ENCODE measurements at places on chromosomes 1 and 21. TPM values are rescaled to one million over a fixed set of nuclear protein-coding genes. Genes with fewer than 3 reads are reported as not detected.

The AMY1C gene
- total RNA-seq, result not detected

DNA sequence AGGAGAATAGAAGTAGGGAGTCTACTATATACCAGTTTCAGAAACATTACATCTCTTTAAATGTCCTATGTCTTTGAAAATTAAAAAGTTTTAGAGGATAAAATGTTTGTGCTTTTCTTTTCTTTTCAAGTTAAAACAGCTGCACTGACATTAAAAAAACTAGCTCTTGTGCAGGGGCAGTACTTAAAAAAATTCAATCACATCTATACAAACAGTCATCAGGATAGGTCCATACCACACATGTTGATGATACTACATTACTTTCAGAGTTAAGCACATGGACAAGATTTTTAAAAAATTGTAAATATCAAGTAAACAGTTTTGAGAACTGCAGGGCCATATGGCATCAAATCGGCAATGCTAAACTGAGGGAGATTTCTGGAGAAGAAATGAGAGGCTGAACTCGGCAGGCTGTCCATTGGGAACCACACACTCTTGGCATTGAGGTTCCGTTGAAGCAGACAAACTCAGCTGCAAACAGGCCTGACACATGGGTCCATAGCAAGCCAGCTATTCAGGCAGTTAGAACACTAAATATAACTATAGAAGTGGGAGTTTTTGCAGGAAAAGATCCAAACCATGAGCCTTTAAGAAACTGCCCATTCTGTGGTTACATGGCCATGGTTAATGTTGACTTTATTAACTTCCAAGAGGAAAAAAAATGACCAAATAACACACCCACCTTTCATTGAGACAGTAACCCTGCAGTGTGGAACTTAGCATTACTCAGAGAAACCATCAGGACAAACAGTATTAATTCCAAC, 84.5 kb upstream of the BCL10 start:
- DNase-seq, result no peak

DNA sequence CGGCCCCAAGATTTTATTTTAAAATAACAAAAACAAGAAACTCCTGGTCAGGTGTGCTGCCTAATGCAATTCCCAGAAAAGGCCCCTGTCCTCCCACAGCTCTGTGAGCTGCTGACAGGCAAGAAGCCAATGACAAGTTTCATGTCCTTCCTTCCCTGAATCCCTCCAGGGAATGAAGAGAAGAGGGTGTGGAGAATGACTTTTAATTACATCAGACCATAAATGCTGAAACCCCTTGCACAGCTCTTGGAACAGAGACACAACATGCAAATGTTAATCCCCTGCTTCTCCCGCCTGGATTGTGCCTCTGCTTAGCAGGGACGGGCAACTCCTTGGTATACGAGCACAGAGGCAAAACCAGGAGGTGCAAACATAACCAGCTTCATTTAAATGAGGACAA, 228.1 kb upstream of the CAMK1G start:
- DNase-seq, result no peak

DNA sequence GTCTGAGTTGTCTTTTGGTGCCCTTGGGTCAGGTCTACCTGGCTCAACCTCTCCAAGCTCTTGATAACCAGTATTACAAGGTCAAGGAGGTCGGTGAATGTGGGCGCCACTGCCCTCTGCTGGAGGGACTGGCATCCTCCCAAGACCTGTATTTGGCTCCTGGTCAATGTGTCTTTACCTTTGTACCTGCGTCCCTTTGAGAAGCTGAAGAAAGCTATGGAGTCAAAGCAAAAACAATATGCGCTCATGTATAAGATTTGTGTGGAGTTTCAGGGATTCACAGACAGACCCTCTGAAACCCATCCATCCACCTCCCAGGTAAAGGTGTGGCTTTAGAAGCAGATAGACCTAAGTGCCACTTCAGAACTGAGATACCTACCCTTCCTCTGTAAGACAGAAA, 61.8 kb upstream of the NBL1 start:
- peak; percentile 63 for DNase-seq

The TRNP1 gene
- total RNA-seq, result 0.55 TPM

GRCh38 chr1:16258591-16259135, 21.7 kb upstream of the CPLANE2 start:
- DNase-seq, result no peak

The CFHR3 gene
- total RNA-seq, result not detected

The OXCT2 gene
- 0.59 TPM for total RNA-seq

The PROK1 gene
- total RNA-seq, result 0.21 TPM

- DNase-seq, result no peak
These were observed 1.7 kb downstream of the F5 start for GRCh38 chr1:169584483-169585144.

GRCh38 chr21:41747943-41748738, 18.7 kb downstream of the RIPK4 start:
- DNase-seq, result no peak

GRCh38 chr1:237888143-237888542, 2.6 kb downstream of the ZP4 start:
- DNase-seq, result no peak

The ACKR1 gene
- total RNA-seq, result not detected

The CD164L2 gene
- not detected for total RNA-seq

DNA sequence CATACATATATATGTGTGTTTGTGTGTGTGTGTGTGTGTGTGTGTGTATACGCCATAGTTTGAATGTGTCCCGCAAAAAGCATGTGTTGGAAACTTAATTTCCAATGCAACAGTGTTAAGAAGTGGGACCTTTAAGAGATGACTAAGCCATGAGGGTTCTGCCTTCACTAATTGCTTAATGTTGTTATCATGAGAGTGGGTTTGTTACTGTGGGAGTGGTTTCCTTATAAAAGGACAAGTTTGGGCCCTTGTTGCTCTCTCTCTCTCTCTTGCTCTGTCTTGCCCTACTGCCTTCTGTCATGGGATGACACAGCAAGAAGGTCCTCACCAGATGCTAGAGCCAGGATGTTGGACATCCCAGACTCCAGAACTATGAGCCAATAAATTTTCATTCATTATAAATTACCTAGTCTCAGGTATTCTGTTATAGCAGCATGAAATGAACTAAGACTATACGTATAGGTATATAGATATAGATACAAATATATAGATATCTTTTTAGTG, 103.8 kb upstream of the ZC3H11B start:
- no peak for DNase-seq

The TCEA3 gene
- 0.31 TPM for total RNA-seq

The MSTO1 gene
- total RNA-seq, result 63.9 TPM

DNA sequence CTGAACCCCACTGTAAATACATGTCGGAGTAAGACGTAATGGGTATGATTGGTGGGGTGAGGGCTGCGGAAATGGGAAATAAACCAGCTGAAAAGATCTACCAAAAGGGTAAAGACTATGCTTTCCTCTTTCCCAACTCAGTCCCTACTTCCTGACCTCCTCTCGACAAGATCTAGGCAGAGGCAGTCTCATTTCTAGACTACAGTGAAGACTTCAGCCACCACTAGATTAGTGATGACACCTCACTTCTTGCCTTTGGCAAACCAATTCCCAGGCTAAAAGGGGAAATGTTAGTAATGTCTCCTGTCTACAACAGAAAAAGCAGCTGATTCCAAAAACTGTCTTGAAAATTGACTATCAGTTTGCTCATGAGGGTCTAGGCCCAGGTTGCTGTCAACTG, 219.9 kb downstream of the ASTN1 start:
- DNase-seq, result no peak

DNA sequence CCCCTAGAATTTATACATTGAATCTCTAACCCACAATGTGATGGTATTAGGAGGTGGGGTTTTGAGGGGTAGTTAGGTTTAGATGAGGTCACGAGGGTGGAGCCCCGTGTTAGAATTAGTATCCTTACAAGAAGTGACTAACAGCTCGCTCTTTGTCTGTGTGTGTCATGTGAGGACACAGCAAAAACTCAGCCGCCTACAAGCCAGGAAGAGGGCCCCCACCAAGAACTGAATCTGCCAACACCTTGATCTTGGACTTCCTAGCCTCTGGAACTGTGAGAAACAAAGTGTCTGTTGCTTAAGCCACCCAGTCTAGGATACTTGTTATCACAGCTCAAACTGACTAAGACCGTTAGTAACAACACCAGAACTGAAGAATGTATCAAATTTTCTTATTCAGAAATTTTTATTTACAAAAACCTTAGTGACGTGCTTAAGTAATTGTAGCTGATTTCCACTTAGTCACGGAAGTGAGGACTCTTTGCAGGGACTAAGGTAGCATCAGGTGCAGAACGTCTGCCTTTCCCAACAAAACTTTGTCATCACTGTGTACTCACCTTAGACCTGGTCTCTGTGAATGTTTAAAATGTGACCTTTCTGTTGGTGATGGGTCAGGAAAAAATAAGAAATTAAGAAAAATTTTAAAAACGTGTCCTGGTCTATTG, 24.5 kb upstream of the LRRC8C start:
- no peak for DNase-seq

DNA sequence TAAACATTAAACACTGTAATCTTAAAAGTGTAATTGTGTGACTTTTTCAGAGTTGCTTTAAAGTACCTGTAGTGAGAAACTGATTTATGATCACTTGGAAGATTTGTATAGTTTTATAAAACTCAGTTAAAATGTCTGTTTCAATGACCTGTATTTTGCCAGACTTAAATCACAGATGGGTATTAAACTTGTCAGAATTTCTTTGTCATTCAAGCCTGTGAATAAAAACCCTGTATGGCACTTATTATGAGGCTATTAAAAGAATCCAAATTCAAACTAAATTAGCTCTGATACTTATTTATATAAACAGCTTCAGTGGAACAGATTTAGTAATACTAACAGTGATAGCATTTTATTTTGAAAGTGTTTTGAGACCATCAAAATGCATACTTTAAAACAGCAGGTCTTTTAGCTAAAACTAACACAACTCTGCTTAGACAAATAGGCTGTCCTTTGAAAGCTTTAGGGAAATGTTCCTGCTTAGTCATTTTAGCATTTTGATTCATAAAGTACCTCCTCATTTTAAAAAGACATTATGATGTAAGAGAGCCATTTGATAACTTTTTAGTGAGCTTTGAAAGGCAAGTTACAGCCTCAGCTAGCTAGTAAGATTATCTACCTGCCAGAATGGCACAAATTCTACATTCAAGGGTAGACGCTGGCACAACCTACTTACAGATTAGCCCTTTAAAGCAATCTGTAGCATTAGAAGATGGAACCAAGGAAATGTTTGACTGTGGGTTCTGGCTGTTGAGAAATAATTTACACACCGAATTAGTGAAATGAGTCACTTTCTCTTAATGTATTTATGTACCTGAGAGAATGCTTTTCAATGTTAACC, 9.4 kb downstream of the SOD1 start:
- DNase-seq, result no peak

DNA sequence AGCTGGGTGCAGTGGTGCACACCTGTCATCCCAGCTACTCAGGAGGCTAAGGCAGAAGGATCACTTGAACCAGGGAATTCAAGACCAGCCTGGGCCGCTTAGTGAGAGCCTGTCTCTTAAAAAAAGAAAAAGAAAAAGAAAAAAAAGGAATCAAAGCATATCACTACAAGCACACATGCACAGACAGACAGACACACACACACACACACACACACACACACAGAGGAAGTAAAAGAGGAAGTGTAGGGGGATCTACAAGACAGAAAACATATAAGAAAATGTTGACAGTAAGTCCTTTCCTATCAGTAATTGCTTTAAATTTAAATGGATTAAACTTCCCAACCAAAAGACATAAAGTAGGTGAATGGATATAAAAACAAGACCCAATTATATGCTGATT, 180.3 kb downstream of the FAF1 start:
- no peak for DNase-seq

GRCh38 chr1:87358219-87358618, 29.5 kb downstream of the LMO4 start:
- DNase-seq, result no peak

The FCAMR gene
- not detected for total RNA-seq

The PERM1 gene
- not detected for total RNA-seq

The TSPEAR gene
- total RNA-seq, result not detected

- DNase-seq, result no peak
These were observed 65.5 kb downstream of the SYT14 start for GRCh38 chr1:210003501-210003900.

The SOX13 gene
- total RNA-seq, result 5.9 TPM

- DNase-seq, result no peak
These were observed 23.2 kb upstream of the BECN2 start for GRCh38 chr1:241934201-241934848.

GRCh38 chr1:36717431-36717830, 234.7 kb upstream of the CSF3R start:
- DNase-seq, result no peak

GRCh38 chr1:932776-933602, 9.3 kb downstream of the SAMD11 start:
- no peak for DNase-seq

The CELA2A gene
- not detected for total RNA-seq

The LAX1 gene
- total RNA-seq, result 7.7 TPM

DNA sequence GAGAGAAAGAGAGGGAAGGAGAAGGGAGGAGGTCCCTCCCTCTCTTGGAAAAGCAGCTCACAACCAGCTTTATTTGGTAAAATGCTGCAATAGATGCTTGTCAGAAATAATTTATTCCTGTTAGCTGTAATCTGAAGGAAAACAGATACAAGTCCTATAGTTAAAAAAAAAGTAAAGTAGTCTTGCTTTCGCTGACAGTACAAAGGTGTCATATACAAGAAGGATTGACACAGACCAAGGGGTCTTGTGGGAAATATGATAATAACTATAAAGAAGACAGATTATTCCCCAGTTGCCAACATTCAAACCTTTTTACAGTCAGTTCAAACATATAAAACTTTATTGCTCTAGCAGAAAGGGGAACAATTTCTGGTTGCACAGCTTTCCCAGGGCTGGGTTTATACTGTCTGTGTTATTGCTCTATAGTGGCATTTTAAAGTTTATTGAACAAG, 145.0 kb downstream of the PBX1 start:
- no peak for DNase-seq

GRCh38 chr1:26234644-26235370, 807 bp downstream of the CEP85 start:
- no peak for DNase-seq

GRCh38 chr1:55468142-55468795, 253.1 kb upstream of the USP24 start:
- DNase-seq, result no peak

DNA sequence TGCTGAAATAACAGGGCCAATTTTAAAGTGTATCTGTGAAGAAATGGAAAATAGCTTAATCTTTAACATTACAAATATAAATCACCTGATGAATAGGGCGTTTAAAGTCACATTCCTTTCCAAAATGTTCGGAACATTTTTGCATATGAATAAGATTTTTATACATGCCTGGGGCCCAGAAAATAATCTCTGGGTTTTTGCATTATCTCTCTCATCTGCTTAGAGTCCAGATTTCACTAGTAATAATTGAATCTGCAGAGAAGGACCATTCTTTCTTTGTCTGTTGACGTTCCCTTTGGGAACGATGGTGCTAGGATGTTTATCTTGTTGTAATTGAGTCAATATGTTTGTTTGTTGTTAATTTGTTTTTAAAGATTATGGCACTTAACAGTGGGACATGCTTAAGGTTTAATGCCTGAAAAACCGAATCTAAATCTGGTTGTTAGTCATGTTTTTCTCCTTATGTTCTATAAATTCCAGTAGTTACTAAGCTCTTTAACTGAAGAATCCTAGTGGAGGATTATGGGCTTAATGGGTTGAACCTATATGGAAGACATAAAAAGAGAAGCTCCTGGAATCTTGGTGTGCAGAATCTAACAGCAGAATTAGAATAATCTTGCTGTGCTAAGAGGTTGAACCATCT, 140.6 kb downstream of the VPS13D start:
- no peak for DNase-seq

GRCh38 chr1:241593186-241593585, 47.0 kb downstream of the CHML start:
- DNase-seq, result no peak

The PSEN2 gene
- 21.8 TPM for total RNA-seq

GRCh38 chr21:37245151-37245550, 22.0 kb downstream of the VPS26C start:
- no peak for DNase-seq

The RGS13 gene
- 0.64 TPM for total RNA-seq

The TFAP2E gene
- total RNA-seq, result 3.3 TPM

Measured in natural killer cell treated with Interleukin-12 subunit alpha and Interleukin-12 subunit beta and Interleukin-15 and Interleukin-18, amount 100 ng/mL, for 72 hours (primary cell).